Colonic mucosa (tissue), 4 donors: ENCODE measurements at places on chromosomes 16 and 17. TPM values are rescaled to one million over a fixed set of nuclear protein-coding genes. Genes with fewer than 3 reads are reported as not detected.

- H3K27ac ChIP-seq: no peak overlapping the region
- DNase-seq: no peak
- no peaks in the 10 kb centered on the region for H3K4me1 ChIP-seq
- H3K4me3 ChIP-seq: no peak overlapping the region
- H3K36me3 ChIP-seq: no peaks in the 10 kb centered on the region
Measured at GRCh38 chr17:26773189-26774188, 520.4 kb upstream of the WSB1 start.

DNA sequence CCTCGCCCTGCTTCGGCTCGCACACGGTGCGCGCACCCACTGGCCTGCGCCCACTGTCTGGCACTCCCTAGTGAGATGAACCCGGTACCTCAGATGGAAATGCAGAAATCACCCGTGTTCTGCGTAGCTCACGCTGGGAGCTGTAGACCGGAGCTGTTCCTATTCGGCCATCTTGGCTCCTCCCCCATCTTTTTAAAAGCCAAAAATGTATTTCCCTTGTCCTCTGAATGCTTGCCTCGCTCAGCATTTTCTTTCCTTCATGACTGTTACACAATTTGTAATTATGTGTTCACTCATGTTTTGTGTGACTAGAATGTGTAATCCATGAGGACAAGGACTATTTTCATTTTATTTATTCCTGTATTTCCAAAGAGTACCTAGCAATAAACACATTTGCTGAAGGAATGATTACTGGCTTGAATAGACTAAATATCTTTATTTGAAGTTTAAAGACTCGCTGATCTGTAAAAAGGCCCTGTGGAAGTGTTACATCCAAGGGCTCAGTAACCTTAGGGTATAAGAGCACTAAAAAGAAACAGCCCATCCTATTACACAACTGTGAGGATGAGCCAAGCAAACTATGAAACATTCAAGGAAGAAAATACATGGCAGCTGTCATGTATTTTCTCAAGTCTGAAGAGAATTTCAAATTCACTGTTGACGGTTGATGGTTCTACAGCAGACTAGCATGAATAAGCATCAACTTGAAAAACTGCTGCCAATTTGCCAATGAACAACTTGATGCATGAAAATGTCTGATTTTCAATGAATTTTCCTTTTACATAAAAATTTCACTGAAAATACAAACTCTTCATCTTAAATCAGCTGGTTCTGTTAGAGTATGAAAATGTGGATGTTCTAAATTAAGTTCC lies 192.6 kb downstream of the MYO1D start:
- H3K4me1 ChIP-seq: no peaks in the 10 kb centered on the region
- peak; percentile 27 for DNase-seq
- H3K27ac ChIP-seq: peak overlapping the region; percentile 6

Gene BAIAP3
- total RNA-seq: 5.5 TPM

Gene XAF1
- 8.5 TPM for total RNA-seq

DNA sequence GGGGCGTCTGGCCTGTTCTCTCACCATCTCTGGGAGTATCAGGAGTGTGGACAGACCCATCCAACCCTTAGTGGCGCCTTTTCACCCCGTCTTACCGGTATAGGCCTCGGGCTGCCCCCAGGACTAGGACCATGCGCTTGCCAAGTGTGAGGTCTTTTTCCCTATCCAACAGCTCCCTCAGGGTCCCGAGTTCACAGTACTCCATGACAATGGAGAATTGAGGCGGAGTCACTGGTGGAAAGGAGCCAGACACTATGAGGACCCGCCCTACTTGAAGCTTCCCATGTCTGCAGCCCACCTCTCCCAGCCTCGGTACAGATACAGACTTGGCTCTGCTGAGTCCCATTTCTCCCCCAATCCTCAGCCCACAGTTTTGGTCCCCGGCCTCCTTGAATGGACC lies 15.9 kb upstream of the RFWD3 start:
- peaks cover 3% of the 10 kb centered on the region for H3K36me3 ChIP-seq
- no peak overlapping the region for H3K4me3 ChIP-seq
- no peaks in the 10 kb centered on the region for H3K4me1 ChIP-seq
- DNase-seq: no peak

Gene ST6GALNAC1
- total RNA-seq: 465 TPM

DNA sequence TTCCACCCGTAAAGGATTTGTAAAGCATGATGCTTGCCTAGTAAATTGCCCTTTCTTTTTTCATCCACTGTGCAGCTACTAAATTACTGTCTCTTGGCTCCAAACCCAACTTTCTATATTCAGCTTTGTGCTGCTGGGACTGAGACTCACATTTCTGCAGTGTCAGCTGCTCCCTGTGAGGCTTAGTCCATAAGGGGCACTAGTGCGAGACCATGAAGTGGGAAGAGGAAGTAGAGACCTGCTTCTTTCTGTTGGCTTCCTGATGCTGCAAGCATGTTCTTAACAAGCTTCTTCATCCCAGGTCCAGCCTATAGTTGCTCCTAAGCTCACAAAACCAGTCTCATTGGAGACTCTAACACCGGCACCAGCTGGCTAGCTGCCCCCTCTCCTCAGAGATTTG lies 74.9 kb upstream of the HS3ST2 start:
- no peaks in the 10 kb centered on the region for H3K4me1 ChIP-seq
- no peak overlapping the region for H3K27ac ChIP-seq
- H3K4me3 ChIP-seq: no peak overlapping the region
- H3K27me3 ChIP-seq: no peaks in the 10 kb centered on the region

GRCh38 chr16:51524555-51525373 lies 373.7 kb upstream of the SALL1 start:
- H3K4me3 ChIP-seq: no peak overlapping the region
- DNase-seq: no peak
- no peaks in the 10 kb centered on the region for H3K4me1 ChIP-seq
- H3K36me3 ChIP-seq: no peaks in the 10 kb centered on the region
- H3K27ac ChIP-seq: no peak overlapping the region

DNA sequence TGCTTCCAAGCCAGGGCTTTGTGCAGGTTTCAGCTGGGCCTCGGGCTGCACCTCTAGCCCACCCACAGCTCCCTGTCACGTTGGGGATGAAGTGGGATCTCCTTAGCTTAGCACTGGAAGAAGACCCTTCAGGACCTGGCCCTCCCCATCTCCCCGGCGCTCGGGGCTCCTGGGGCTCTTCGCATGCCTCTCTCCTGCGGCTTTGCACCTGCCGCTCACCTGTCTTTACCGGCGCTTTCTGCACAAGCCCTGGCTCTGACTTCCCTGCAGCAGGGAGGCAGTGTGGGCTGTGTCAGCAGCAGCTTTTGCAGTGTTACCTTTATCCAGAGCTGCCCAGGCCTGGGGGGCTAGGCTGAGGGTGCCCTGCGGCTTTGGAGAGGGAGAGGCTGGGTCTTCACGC lies 52.3 kb downstream of the NT5M start:
- H3K27me3 ChIP-seq: no peaks in the 10 kb centered on the region
- H3K36me3 ChIP-seq: no peaks in the 10 kb centered on the region
- H3K4me1 ChIP-seq: no peaks in the 10 kb centered on the region
- H3K27ac ChIP-seq: no peak overlapping the region

Gene TP53TG3C
- total RNA-seq: not detected

Gene PIK3R6
- 0.61 TPM for total RNA-seq

Gene KRT28
- total RNA-seq: not detected

DNA sequence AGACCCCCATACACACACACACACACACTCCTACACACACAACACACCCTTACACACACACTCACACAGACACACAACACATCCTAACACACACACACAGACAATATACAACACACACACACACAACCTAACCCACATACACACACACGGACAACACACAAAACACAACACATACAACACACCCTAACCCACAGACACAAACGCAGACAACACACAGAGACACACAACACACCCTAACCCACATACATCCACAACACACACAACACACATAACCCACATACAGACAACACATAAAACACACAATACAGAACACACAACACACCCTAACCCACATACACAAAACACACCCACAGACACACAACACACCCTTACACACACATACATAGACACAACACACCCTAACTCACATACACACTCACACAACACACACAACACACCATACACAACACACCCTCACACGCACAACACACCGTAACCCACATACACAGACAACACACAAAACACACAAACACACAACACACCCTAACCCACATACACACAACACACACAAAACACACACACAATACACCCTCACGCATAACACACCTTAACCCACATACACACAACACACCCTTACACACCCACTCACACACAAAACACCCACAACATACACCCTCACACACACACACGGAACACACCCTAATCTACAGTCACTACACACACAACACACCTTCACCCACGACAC lies 4.4 kb downstream of the ASGR1 start:
- no peaks in the 10 kb centered on the region for H3K27me3 ChIP-seq
- H3K36me3 ChIP-seq: no peaks in the 10 kb centered on the region
- H3K27ac ChIP-seq: no peak overlapping the region
- H3K4me1 ChIP-seq: peaks cover 7% of the 10 kb centered on the region
- DNase-seq: no peak

DNA sequence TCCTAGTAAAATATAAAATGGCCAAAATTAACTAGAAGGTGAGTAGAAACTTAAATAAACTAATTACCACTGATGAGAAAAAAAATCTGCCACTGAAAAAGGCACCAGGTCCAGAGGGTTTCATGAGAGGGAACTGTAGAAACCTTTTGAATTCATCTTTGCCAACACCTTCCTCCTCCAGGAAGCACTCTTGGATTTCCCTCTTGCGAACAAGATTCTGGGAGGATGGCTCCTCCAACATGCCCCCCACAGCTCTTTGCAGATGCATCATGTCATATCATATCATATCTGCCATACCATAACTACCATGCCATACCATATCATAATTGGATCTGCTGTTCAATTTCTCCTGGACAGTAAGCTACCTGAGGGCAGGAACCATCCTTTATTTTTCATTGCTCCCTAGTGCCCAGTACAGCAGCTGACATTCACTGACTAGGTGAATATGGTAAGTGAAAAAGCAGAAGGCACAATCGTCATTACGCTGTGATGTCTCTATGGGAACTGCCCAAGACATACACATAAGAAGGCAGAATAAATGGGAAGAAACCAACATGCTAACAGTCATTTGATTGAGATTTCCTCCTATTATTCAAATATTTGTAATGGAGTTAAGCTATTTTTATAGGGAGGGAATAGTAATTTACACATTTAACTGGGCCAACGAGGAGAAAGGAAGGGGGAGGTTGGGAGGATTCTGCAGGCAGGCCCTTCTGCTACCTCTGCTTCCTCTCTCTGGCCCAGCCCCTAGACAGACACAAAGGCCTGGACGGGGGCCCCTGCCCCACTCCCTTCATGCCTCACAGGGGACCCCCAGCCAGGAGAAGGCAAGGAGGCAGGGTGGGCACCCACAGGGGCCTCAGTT lies 110.1 kb upstream of the SMURF2 start:
- no peak overlapping the region for H3K27ac ChIP-seq
- no peak overlapping the region for H3K4me3 ChIP-seq
- no peaks in the 10 kb centered on the region for H3K36me3 ChIP-seq
- DNase-seq: no peak
- H3K27me3 ChIP-seq: no peaks in the 10 kb centered on the region

DNA sequence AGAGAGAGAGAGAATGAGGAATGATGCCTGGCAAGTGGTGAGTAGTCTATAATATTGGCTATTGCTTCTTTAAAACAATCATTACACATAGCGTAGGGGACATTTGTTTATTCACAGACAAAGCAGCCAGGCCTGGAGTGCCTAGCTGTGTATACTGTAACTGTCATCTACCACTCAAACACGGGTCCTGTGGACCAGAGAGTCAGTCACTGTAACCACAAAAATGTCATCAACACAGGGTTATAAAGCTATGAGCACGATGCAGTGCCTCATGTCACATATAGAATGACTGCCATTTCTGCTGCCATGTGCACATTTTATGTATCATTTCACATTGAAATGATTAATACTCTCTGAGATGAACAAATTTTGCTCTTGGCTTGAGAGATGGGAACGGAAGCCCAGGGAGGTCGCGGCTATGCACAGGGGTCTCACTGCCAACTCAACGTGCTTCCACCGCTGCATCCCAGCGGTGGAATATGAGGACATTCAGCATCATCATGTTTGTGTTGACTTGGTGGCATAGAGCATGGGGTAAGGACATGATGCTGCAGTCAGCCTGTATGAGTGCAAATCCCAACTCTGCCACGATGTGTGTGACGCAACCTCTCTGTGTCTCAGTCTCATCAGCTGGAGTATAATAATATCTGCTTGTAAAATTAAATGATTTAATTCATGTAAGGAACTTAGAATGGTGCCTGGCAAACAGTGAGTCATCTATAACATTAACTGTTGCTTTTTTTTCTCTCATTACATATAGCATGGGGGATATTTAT lies 3.3 kb downstream of the MT1H start:
- no peak for DNase-seq
- H3K4me3 ChIP-seq: no peak overlapping the region
- peaks cover 27% of the 10 kb centered on the region for H3K27me3 ChIP-seq
- no peaks in the 10 kb centered on the region for H3K36me3 ChIP-seq
- no peaks in the 10 kb centered on the region for H3K4me1 ChIP-seq

- H3K36me3 ChIP-seq: no peaks in the 10 kb centered on the region
- H3K27me3 ChIP-seq: no peaks in the 10 kb centered on the region
- H3K4me1 ChIP-seq: no peaks in the 10 kb centered on the region
- no peak for DNase-seq
- no peak overlapping the region for H3K4me3 ChIP-seq
Measured at GRCh38 chr16:66590322-66590721, 11.1 kb downstream of the CMTM2 start.
